ENCODE measurements at places on chromosomes 6 and 20. TPM values are rescaled to one million over a fixed set of nuclear protein-coding genes. Genes with fewer than 3 reads are reported as not detected.

The HIVEP2 gene
- polyA plus RNA-seq = 4.7 TPM

The KHDRBS2 gene
- 0.58 TPM for polyA plus RNA-seq

The CPXM1 gene
- 12.3 TPM for polyA plus RNA-seq

The PTP4A1 gene
- 42.1 TPM for polyA plus RNA-seq

The STMND1 gene
- 4.0 TPM for polyA plus RNA-seq

The CD40 gene
- 3.3 TPM for polyA plus RNA-seq

The PPP1R3G gene
- 1.1 TPM for polyA plus RNA-seq
